ENCODE measurements at places on chromosomes 7 and 10.
A peak's percentile ranks its signal among the peaks of the same experiment; 100 is the strongest.

GRCh38 chr7:64992971-64993370, 2.1 kb upstream of the ZNF117 start:
- no peak for DNase-seq

DNA sequence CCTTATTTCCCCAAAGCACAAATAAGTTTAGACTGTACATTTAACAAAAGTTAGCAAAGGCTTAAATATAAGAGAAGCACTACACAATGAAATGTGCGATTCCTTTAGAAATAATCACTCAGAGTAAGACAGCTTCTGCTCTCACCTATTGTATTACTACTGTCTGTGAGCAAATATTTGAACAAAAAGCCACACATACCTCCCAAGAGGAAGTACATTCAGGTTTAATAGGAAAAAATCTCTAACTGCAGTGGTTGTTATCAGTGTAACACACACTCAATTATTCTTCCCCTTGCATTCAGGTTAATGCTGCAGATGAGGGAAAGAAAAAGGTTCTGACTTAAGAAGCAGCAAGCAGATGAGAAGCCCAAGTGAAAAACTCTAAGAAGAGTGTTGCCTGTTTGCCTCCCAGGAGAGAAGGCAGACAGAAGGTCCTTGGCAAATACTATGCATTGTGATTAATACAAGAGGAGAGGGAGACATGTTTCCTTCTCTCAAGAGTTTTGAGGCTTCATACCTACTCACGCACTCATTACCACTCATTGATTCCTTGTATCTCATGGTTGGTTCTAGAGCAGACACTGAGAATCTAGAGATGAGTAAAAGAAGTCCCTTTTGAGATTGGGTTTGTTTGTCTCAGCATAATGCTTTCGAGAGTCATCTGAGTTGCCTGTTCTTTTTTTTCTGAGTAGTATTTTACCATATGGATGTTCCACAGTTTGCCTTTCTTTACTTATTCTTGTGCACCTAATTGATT, 13.6 kb downstream of the GIMAP4 start:
- no peak for DNase-seq

- peak; percentile 35 for DNase-seq
Observed at GRCh38 chr7:101856473-101857357, 39.3 kb downstream of the CUX1 start.

DNA sequence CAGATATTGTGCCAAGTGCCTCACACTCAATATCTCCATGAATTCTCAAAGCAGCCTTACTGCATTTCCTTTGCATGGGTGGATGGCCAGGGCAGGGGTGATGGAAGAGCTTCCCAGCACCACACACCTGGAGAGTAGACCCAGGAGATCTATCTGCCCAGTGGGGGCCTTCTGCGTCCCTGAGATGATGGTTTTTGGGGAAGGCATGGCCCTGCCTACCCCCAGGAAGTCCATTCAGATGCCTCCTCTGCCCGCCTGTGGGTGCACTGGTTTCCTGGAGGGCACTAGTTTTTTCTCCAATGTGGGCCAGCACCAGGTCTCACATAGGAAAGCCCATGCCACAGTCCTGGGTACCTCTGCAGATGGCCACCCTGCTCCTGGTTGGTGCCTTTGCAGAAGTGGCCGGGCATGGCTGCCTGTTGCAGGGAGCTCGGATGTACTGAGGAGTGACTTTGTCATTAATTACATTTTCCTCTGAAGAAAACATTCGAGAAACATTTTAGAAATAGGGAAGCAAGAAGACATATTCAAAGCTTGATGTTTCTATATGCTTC, 28.2 kb upstream of the ZNF488 start:
- no peak for DNase-seq

Measured in AG09309 (cell line).